SW 1271 (cell line): ENCODE measurements at places on chromosomes 2 and 18.

- no peak for DNase-seq
Observed at GRCh38 chr2:48543895-48544294, 13.9 kb downstream of the STON1 start.

GRCh38 chr2:11228692-11229091, 73.4 kb downstream of the SLC66A3 start:
- DNase-seq = no peak

GRCh38 chr2:107418708-107419107, 408.0 kb upstream of the RGPD4 start:
- no peak for DNase-seq

GRCh38 chr2:40244675-40245074, 207.2 kb downstream of the SLC8A1 start:
- DNase-seq = peak; percentile 57

- DNase-seq = no peak
Observed at GRCh38 chr2:171541202-171541887, 19.1 kb downstream of the CYBRD1 start.

DNA sequence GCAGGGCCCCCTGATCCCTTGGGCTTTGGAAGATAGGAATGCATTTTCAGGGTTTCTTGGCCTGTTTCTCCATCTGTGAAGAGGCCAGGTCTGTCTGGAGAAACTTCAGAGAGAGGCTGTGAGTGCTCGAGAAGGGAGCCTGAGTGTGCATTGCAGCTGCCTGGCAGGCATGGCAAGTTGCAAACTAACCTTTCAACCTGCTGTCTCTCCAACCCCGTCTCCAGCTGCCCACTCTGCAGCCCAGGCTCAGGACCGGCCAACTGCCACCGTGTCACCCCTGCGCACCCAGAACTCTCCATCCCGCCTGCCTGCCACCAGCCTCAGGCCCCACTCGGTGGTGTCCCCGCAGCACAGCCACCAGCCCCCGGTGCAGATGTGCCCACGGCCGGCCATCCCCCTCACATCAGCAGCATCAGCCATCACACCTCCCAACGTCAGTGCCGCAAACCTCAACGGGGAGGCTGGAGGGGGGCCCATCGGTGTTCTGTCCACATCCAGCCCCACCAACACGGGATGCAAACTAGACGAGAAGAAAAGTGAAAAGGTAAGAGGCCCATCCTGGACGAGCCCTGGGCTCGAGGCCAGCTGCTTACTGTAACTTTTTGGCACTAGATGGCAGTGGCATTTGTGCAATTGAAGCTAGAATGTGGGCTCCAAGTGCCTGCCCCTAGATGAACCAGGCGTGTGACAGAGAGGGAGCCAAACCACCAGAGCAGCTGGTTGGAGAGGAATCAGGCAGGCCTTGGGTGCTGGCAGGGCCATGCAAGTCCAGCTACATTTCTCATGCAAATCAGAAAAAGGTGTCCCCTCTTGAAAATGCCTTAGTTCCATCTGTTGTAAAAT, 164.6 kb downstream of the SEPTIN10 start:
- no peak for DNase-seq

DNA sequence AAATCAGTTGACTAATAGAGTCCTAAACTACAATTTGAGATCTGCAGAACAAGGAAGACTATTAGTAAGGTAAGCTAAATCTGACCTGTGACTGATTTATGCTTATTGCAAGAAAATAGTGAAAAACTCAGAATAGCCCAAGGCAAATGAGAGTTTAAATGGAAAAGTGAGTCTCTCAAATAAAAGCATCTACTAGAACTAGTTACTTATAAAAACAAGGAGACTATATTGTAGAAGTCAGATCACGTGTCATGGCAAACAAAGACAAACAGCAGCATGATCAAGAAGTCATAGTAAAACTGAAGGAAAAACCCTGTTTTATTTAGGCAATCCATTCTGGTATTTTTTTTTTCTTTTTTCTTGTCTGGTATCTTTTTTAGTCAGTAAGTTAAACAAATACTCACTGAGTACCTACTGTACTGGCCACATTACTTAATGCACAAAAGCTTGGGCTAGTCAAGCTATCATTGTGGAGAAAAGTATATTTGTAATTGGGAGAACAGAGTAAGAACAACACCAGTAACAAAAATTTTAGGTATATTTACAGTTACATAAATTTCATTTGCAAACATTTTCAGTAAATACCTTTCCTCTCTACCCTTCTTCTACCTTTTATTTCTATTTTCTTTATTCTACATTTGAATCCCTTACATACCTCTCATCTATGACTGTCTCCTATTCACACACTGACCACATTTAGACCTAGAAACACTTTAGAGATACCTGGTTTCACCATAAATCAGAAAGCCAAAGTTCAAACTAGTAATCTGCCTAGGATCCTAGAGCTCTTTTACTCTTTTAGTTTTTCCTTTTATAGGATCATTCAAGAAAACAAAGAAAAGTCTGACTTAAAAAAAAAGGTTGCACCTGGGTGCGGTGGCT, 23.7 kb downstream of the CCDC88A start:
- no peak for DNase-seq
